ENCODE measurements at places on chromosomes 7 and 10.

- no peaks in the 10 kb centered on the region for H3K36me3 ChIP-seq
- no peaks in the 10 kb centered on the region for H3K4me1 ChIP-seq
- H3K27me3 ChIP-seq: no peaks in the 10 kb centered on the region
- no peak overlapping the region for H3K4me3 ChIP-seq
Observed at GRCh38 chr10:22016046-22016705, 12.6 kb upstream of the DNAJC1 start.

- H3K27me3 ChIP-seq: no peaks in the 10 kb centered on the region
- peaks cover 10% of the 10 kb centered on the region for H3K4me1 ChIP-seq
- DNase-seq: no peak
- H3K4me3 ChIP-seq: no peak overlapping the region
- no peak overlapping the region for H3K27ac ChIP-seq
Observed at GRCh38 chr7:91079487-91079886, 184.7 kb upstream of the FZD1 start.

DNA sequence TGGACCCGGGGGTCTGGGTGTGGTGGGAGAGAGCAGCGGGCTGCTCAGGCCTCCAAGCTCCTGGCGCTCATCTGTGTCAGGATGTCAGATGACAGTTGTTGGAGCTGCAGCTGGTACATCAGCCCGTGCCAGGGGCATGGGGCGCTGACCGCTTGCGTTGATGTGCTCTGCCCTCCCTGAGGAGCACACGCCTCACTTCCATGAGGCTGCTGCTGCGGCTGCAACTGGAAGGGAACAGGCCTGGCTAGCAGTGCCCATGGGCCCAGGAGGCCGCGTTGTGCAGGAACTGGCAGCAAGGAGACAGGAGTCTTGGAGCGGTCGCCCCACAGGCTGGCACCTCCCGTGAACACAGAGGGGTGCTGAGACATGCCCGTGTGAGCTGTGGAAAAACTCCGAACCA, 361.3 kb upstream of the MKI67 start:
- H3K36me3 ChIP-seq: no peaks in the 10 kb centered on the region
- H3K4me3 ChIP-seq: no peak overlapping the region
- H3K27me3 ChIP-seq: no peaks in the 10 kb centered on the region
- no peaks in the 10 kb centered on the region for H3K4me1 ChIP-seq
- H3K27ac ChIP-seq: no peak overlapping the region

GRCh38 chr10:100021322-100021721, 11.6 kb upstream of the DNMBP start:
- H3K4me1 ChIP-seq: no peaks in the 10 kb centered on the region
- no peak overlapping the region for H3K4me3 ChIP-seq
- DNase-seq: no peak

- H3K36me3 ChIP-seq: no peaks in the 10 kb centered on the region
- H3K27ac ChIP-seq: peak overlapping the region; percentile 11
- no peaks in the 10 kb centered on the region for H3K27me3 ChIP-seq
- H3K4me3 ChIP-seq: no peak overlapping the region
Observed at GRCh38 chr7:134766779-134767519, 12.5 kb upstream of the CALD1 start.

GRCh38 chr7:23713285-23714149, 3.5 kb downstream of the STK31 start:
- H3K4me3 ChIP-seq: no peak overlapping the region
- no peaks in the 10 kb centered on the region for H3K36me3 ChIP-seq
- no peaks in the 10 kb centered on the region for H3K4me1 ChIP-seq
- DNase-seq: no peak
- H3K27ac ChIP-seq: no peak overlapping the region
- no peaks in the 10 kb centered on the region for H3K27me3 ChIP-seq

GRCh38 chr10:129851941-129852640, 112.0 kb downstream of the EBF3 start:
- H3K4me1 ChIP-seq: no peaks in the 10 kb centered on the region
- no peaks in the 10 kb centered on the region for H3K27me3 ChIP-seq
- no peak overlapping the region for H3K4me3 ChIP-seq
- no peak for DNase-seq

GRCh38 chr10:122657729-122658128, 41.9 kb downstream of the C10orf120 start:
- H3K27ac ChIP-seq: no peak overlapping the region
- no peaks in the 10 kb centered on the region for H3K4me1 ChIP-seq
- H3K27me3 ChIP-seq: no peaks in the 10 kb centered on the region
- no peaks in the 10 kb centered on the region for H3K36me3 ChIP-seq
- no peak for DNase-seq

DNA sequence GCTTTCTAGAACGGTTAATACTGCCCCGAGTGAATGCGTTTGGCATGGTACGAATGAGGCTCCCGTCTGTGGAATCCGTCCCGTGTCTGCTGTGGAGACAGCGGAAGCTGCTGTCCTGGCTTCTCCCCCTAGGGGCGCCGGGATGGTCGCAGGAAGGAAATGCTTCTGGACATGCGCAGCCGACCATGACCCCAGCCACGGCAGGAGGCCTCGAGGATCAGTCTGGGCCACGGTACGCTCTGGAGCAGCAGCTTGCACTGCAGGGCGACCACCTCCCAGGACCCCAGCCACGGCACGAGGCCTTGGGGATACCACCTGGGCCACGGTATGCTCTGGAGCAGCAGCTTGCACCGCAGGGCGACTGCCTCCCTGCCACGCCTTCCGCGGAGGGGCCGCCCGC, 107.9 kb downstream of the CYTH3 start:
- H3K36me3 ChIP-seq: no peaks in the 10 kb centered on the region
- peaks cover 19% of the 10 kb centered on the region for H3K4me1 ChIP-seq
- no peak for DNase-seq
- H3K27ac ChIP-seq: no peak overlapping the region
- H3K27me3 ChIP-seq: no peaks in the 10 kb centered on the region

GRCh38 chr10:112755446-112756234, 194.4 kb upstream of the TCF7L2 start:
- H3K27ac ChIP-seq: no peak overlapping the region
- no peak overlapping the region for H3K4me3 ChIP-seq
- H3K36me3 ChIP-seq: no peaks in the 10 kb centered on the region
- no peak for DNase-seq
- no peaks in the 10 kb centered on the region for H3K4me1 ChIP-seq

DNA sequence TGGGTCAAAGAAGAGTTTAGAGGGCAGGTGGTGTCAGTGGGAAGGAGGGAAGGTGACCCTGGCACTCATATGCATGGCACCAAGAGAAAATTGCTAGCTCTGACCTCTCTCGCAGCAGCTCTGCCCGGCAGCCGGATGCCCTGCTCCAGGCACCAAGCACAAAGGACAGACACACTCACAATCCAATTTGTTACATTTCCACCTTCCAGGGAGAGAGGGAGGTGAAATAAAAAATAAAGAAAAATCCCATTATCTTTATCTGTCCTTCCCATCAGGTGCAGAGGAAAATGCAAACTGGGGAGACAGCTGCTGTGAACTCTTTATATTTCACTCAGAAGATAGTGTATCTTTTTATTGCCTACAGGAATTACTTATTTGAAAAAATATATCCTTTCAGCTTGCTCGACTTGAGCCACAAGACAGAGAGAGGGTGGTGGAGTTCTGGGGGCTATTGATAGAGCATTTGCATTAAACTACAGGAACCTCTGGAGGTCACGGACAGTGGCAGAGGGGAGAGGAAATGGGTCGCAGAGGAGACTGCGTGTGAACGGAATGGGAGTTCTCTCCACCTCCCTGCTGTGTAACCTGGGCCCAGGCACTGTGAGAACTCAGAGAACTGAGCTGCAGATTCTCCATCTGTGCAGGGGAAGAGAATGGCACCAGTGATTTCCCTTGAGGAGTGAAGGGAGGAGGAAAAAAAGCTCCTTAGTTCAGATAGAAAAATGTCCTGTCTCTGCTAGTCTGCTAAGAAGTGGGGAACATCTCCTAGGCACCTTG, 421.4 kb downstream of the PLXNA4 start:
- no peak overlapping the region for H3K27ac ChIP-seq
- H3K27me3 ChIP-seq: no peaks in the 10 kb centered on the region
- DNase-seq: no peak
- no peak overlapping the region for H3K4me3 ChIP-seq
- no peaks in the 10 kb centered on the region for H3K36me3 ChIP-seq

DNA sequence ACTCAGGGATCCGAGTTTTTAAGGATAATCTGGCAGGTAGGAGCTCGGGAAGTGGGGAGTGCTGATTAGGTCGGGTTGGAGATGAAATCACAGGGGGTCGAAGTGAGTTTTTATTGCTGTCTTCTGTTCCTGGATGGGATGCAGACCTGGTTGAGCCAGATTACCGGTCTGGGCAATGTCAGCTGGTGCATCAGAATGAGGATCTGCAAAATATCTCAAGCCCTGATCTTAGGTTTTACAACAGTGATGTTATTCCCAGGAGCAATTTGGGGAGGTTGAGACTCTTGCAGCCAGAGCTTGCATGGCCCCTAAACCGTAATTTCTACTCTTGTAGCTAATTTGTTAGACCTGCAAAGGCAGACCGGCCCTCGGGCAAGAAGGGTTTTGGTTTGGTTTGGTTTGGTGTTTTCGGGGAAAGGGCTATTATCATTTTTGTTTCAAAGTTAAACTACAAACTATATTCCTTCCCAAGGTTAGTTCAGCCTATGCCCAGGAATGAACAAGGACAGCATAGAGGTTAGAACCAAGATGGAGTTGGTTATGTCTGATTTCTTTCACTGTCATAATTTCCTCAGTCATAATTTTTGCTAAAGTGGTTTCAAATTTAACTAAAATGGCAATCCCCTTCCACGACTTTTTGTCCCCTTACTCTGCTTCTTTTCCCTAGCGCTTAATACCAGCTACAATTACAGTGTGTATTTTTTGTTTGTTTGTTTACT, 20.6 kb upstream of the PIK3CG start:
- no peaks in the 10 kb centered on the region for H3K36me3 ChIP-seq
- no peaks in the 10 kb centered on the region for H3K27me3 ChIP-seq
- H3K27ac ChIP-seq: no peak overlapping the region
- no peak for DNase-seq

- H3K4me1 ChIP-seq: peaks cover 15% of the 10 kb centered on the region
- DNase-seq: no peak
- peaks cover 37% of the 10 kb centered on the region for H3K36me3 ChIP-seq
- H3K27ac ChIP-seq: no peak overlapping the region
- H3K4me3 ChIP-seq: no peak overlapping the region
Observed at GRCh38 chr7:45036796-45037195, 36.8 kb downstream of the CCM2 start.

GRCh38 chr7:22579961-22580360, 80.0 kb upstream of the STEAP1B start:
- H3K36me3 ChIP-seq: no peaks in the 10 kb centered on the region
- H3K4me1 ChIP-seq: peaks cover 44% of the 10 kb centered on the region
- no peak overlapping the region for H3K4me3 ChIP-seq
- no peaks in the 10 kb centered on the region for H3K27me3 ChIP-seq
- DNase-seq: no peak

DNA sequence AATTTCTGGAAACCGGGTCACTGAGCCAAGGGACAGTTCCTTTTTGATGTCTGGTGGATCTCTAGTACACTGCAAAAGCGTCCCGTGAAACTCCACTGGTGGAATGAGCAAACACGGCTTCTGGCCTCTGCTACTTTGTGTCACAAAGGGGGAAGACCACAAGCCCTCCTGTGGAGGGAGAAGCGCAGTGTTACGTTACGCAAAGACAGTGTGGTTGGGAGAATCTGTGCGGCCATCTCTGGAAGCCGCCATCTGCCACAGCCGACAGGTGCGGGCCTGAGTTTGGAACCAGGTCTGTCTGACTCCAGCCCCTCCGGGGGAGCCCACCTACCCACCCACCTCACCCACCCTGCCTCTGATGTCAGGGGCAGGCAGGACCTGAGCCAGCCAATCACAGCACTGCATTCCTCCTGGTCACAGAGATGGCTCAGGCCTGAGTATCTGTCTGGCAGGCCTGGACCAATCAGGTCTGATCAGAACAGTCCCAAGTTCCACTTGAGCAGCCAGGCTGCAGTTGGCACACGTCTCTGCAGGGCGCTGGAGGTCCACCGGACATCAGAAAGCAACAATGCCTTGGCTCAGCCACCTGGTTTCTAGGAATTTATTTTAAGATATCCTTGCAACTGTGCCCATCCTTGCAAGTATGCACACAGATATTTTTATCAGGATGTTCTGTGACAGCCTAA, 3.0 kb upstream of the CYP2W1 start:
- no peak for DNase-seq
- H3K36me3 ChIP-seq: no peaks in the 10 kb centered on the region
- H3K4me3 ChIP-seq: no peak overlapping the region
- no peaks in the 10 kb centered on the region for H3K4me1 ChIP-seq
- H3K27me3 ChIP-seq: peaks cover 21% of the 10 kb centered on the region
- H3K27ac ChIP-seq: no peak overlapping the region

GRCh38 chr7:16826060-16826459, 21.3 kb upstream of the AGR2 start:
- no peak overlapping the region for H3K27ac ChIP-seq
- no peaks in the 10 kb centered on the region for H3K27me3 ChIP-seq
- no peak overlapping the region for H3K4me3 ChIP-seq
- no peaks in the 10 kb centered on the region for H3K4me1 ChIP-seq

- H3K27ac ChIP-seq: no peak overlapping the region
- H3K27me3 ChIP-seq: no peaks in the 10 kb centered on the region
- H3K4me1 ChIP-seq: no peaks in the 10 kb centered on the region
- DNase-seq: no peak
- peaks cover 14% of the 10 kb centered on the region for H3K36me3 ChIP-seq
- no peak overlapping the region for H3K4me3 ChIP-seq
Observed at GRCh38 chr7:157192861-157193260, 54.1 kb downstream of the UBE3C start.

- H3K27ac ChIP-seq: no peak overlapping the region
- H3K27me3 ChIP-seq: no peaks in the 10 kb centered on the region
- H3K4me3 ChIP-seq: no peak overlapping the region
- H3K36me3 ChIP-seq: no peaks in the 10 kb centered on the region
- DNase-seq: no peak
Observed at GRCh38 chr7:95529701-95530100, 44.0 kb downstream of the ASB4 start.

DNA sequence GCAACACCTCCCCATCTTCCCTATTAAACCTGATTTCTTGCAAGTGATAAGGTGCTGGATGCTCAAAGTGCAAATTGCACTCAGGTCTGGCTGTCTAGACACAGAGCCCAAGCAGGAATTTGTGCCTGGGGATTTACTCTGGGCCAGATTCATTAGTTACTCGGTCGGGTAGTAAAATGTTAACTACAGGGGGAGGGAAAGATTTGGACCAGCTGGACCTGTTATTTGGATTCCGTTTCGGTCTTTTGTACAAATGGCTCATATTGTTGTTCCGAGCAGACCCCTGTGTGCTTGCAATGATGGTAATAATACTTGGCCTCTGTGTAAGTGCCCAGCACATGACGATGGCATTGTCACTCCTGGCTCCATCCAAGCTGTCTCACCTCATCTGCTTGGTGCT, 609.6 kb downstream of the KCNMA1 start:
- no peak overlapping the region for H3K27ac ChIP-seq
- no peaks in the 10 kb centered on the region for H3K4me1 ChIP-seq
- no peak for DNase-seq

GRCh38 chr10:15083674-15084501, 4.7 kb downstream of the ACBD7 start:
- H3K36me3 ChIP-seq: no peaks in the 10 kb centered on the region
- no peaks in the 10 kb centered on the region for H3K27me3 ChIP-seq
- H3K4me1 ChIP-seq: peaks cover 9% of the 10 kb centered on the region
- no peak for DNase-seq
- no peak overlapping the region for H3K27ac ChIP-seq

- peak overlapping the region; percentile 82 for H3K27ac ChIP-seq
- H3K4me1 ChIP-seq: peaks cover 71% of the 10 kb centered on the region
- H3K27me3 ChIP-seq: no peaks in the 10 kb centered on the region
- no peak for DNase-seq
Observed at GRCh38 chr10:29471544-29471859, 163.3 kb downstream of the SVIL start.
